ENCODE measurements at places on chromosomes 12 and 14.

DNA sequence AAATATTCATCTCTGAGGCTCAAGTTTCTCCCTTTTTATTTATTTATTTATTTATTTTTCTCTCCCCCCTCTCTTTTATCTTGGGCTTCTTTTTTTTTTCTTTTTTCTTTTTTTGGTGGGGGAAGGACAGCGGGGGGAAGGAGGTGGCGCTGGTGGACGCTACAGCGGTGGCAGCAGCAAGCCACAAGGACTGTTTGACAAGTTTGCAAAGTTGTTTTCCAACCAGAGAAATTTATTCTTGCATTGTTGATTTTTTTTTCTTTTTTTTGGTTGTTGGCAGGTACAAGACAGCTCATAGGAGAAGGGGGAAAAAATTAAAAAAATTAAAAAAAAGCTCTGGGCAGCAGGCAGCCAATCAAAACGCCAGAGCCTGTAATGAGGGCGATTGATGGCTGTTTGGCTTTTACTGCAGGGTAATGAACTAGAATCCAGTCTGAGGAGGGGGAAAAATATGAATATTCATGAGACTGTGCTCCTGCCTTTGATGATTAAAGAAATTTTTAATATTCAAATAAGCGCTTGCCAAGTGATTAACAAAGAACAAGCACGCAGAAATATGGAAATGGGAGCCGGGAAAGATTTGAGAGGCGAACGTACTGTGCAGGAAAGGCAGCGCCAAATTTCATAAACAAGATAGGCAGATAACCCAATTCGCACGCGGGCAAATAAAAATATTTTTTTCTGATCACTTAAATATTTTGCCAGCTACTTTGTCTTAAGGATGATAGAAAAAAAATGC lies 36.2 kb downstream of the BCL11B start:
- DNase-seq: no peak

DNA sequence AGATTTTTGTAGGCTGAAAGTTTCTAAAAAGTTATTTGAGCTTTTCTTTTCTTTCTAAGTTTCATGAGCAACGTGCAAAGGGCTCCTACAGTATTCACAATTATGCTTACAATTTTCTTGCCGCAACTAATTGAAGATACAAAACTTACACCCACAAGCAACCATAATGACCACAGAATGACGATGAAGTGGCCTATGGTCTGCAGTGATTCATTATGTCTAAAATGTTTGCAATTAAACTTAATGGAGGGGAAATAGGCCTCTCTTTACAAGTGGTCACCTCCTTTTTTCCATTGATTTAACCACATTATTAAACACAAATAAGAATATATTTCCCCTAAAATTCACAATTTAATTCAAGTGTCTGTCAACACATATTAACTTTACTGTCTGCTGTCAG lies 732.6 kb upstream of the FLRT2 start:
- DNase-seq: no peak

GRCh38 chr14:77246784-77247183 lies 24.2 kb downstream of the NGB start:
- no peak for DNase-seq

GRCh38 chr14:103472939-103473338 lies 49.7 kb downstream of the CKB start:
- DNase-seq: no peak

DNA sequence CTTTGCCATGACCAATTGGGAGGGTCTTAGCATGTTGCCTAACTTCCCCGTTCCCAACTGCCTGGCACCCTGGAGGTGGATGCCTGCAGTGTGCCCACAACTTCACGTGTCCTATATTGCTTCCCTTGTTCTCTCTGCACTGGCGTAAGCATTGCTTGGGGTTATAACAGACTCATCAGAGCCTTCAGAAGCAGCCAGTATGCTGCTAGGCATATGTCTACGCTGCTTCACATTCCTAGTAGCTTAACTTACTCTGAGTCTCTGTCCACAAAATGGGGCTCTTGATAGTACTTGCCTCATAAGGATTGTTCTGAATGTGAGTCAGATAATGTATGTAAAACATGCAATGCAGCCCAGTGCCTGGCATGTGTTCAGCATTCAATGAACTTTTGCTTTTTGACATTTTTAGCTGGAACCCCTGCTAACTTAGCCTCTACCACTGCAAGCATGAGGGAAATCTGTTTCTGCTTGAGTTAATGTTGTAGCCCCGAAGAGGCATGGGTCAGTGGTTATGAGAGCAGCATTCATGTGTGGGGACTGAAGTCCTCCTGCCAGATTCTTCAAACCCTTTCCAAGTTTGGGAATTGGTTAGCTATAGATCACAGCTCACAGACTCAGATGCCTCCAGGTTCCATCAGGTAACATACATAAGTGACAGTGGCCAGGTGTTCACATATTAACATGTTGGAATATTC lies 2.8 kb downstream of the SLC5A8 start:
- no peak for DNase-seq

- DNase-seq: no peak
Measured at GRCh38 chr14:73817020-73817655, 34.5 kb upstream of the PTGR2 start.

- DNase-seq: no peak
Measured at GRCh38 chr14:41297576-41298327, 308.9 kb upstream of the LRFN5 start.

DNA sequence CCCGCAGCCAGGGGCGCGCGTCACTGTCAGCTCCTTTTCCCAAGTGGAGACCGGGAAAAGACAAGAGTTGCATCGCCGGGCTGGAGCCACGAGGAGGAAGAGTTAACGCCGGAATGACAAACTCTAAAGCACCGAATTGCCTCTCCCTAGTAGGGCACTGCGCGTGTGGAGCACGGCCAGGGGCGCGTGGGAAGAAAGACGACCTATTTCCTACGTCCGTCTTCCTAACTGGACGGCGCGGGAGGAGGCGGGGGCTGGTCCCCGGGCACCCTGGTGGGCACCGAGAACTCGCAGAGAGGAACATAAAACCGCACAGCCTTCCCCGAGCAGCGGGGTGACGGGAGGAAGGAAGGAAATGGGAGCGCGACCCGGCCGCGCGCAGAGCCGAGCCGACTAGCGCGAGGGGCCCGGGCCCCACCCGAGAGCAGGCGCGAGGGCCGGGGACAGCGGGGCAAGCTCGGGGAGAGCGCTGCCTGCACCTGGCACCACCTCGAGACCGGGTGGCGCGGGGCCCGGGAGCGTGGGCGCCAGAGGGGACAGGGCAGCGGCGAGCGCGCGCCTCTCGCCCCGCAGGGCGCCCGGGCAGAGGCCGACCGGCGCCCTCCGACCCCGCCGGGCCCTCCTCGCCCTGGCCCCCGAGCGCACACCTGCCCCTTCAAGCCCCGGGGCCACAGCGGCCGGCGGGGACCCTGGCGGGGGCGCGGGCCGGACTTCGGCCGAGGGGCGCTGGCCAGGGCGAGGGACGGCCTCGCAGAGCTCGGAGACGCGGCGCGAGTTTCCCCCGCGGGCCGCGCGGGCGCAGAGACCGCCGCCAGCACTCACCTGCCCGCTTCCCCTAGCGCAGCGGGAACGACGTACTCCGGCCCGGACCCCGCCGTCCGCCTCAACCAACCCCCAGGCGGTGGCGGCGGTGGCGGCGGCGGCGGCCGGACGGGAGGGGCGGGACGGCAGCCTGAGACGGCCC lies at the start of gene SETD3:
Gene SETD3, minus strand, starts transcription at position 954 of the 964 bp plus-strand sequence. CDS start 15,054 bp downstream, outside the sequence.
- DNase-seq: no peak

- DNase-seq: no peak
Measured at GRCh38 chr12:55280991-55281390, 15.4 kb downstream of the OR6C6 start.

GRCh38 chr12:111673503-111673902 lies 12.3 kb downstream of the BRAP start:
- no peak for DNase-seq

GRCh38 chr14:99773521-99774497 lies 19.4 kb upstream of the EML1 start:
- DNase-seq: no peak

DNA sequence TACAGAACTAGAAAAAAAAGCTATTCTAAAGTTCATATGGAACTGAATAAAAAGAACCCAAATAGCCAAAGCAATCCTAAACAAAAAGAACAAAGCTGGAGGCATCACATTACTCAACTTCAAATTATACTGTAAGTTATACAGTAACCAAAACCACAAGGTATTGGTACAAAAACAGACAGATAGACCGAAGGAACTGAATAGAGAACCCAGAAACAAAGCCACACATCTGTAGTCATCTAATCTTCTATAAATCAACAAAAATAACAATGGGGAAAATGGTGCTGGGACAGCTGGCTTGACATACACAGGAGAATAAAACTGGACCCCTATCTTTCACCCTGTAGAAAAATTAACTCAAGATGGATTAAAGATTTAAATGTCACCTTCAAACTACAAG lies 38.1 kb upstream of the CMKLR1 start:
- DNase-seq: no peak

DNA sequence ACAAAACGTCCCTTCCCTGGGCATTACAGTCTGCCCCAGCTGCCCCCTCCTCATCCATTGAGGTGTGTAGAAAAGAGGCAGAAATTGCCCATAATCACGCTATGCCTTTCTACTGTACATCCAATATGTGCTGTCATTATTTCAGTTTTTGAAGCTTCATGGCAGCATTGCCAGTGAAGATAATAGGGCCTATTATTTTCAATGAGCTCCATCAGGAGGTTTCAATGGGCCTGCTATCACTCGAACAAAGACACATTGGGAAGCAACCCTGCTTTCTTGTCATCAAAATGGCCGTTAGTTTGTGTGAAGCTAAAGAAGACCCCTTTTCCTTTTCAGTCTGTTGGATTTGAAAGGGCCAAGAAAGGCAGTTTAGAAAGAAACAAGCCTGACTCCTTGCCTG lies 653.8 kb downstream of the NOVA1 start:
- no peak for DNase-seq

- no peak for DNase-seq
Measured at GRCh38 chr14:92900660-92901059, 22.3 kb upstream of the CHGA start.

- no peak for DNase-seq
Measured at GRCh38 chr12:125136702-125137101, 71.5 kb downstream of the AACS start.

GRCh38 chr12:75819512-75819911 lies 212.1 kb downstream of the PHLDA1 start:
- no peak for DNase-seq

DNA sequence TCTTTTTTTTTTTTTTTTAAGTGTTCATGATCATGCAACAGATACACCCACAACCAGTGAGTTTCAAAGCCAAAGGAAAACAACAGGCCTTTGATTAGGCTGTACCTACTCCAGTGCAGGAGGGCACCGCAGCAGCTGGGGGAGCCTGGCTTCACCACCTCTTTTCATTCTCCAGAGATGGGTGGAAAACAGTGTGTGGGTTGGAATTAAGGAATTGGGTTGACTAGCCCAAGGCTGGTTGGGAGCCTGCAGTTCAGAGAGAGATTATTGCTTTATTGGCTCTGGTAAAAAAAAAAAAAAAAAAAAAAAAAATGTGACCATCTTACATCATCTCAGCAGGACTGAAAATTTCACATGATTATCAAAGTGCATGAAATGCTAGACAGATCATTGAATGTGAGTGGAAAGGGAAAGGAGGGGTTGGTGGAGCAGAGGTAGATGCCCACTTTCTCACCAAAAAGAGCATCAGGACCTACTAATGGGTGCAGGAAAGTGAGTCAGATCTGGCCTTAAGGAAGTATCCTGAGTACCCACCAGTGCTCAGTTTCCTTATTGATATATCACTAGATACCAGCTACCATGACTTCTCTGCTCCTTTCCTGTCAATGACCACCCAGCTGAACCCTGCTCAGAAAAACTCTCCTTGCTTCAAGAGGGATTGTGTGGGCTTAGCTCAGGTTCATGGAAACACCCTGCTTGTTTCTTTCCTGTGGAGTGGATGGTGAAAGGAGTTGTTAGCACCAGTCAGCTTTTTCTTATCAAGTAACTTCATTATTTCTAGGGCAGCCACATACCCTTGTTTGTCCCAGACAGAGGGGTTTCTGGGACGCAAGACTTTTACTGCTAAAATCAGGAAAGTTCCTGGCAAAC lies 54.8 kb upstream of the DYRK2 start:
- no peak for DNase-seq

DNA sequence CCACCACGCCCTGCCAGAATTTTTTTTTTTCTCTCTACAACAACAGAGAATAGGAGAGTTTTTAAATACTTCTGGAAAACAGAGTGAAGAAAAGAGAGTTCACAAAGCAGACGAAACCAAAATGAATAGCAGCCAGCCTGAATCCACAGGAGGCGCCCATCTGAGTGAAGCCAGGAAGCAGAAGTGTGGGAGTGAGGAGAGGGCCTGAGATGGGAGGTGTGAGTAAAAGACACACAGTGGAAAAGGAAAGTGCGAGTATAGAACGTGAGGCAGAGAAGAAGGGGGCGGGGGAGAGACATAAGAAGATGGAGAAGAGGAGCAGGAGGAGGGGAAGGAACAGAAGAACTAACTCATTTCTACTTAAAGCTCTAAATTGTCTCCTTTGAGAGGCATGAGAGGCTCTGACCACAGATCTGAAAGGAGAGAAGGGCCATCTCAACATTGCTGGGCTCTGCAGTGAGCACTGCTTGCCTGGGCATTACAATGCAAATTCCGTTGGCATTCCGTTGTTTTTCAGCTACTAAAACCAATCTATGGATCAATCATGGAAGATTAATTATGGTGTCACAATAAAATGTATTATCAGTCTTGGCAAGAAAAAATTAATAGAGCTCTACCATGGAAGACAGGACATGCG lies 140.1 kb upstream of the CPSF6 start:
- DNase-seq: no peak

DNA sequence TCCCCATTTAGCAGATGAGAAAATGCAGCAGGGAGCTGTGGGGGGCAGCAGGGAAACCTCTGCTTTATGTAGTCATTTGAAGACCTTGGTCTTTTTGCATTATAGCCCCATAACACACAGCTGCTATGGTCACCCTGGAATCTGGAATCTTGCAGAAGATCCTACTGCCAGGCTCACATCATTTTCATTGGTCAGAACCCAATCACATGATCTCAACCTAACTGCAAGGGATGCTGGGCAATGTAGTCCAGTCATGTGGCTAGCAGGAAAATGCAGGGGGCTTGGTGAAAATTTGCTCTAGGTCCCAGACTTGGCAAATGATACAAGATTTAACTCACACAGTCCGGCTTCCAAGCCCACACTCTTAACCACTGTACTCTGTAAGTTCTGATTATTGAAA lies 1028.7 kb downstream of the AACS start:
- no peak for DNase-seq

- no peak for DNase-seq
Measured at GRCh38 chr14:94011795-94012194, 14.3 kb upstream of the OTUB2 start.

GRCh38 chr12:6295094-6295811 lies 15.2 kb upstream of the PLEKHG6 start:
- no peak for DNase-seq

GRCh38 chr12:56119361-56119796 lies 1.3 kb downstream of the ZC3H10 start:
- peak; percentile 39 for DNase-seq

- peak; percentile 4 for DNase-seq
Measured at GRCh38 chr14:75003250-75004027, 718 bp downstream of the EIF2B2 start.

- DNase-seq: no peak
Measured at GRCh38 chr12:86196465-86196864, 59.7 kb downstream of the MGAT4C start.

GRCh38 chr12:26245175-26245942 lies 50.0 kb downstream of the SSPN start:
- no peak for DNase-seq
